ENCODE measurements at places on chromosomes 7 and 10. TPM values are rescaled to one million over a fixed set of nuclear protein-coding genes. Genes with fewer than 3 reads are reported as not detected.

DNA sequence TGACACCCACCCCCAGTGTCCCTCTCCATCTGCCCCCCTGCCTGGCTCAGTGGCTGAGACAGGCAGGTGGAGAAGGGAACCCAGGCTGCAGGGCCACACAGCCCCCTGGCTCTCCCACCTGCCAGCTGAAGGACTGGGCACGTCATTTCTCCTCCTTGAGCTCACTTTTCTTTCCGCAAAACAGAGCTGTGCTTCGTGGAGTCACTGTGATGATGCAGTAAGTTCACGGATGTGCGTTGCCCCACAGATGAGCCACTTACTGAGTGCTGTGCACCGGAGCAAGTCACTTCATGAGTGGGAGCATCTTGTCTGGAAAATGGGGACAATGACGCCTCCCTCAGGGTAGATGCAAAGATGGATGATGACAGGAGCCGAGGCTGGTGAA lies 2.7 kb downstream of the OPN4 start:
- peaks cover 37% of the 10 kb centered on the region for H3K27me3 ChIP-seq
- H3K4me1 ChIP-seq: peaks cover 5% of the 10 kb centered on the region
- no peak overlapping the region for H3K27ac ChIP-seq
- H3K4me3 ChIP-seq: no peak overlapping the region
- no peak for DNase-seq

- H3K4me3 ChIP-seq: no peak overlapping the region
- no peak overlapping the region for H3K27ac ChIP-seq
- H3K4me1 ChIP-seq: no peaks in the 10 kb centered on the region
These were observed 880.0 kb upstream of the LRRTM3 start for GRCh38 chr10:66045859-66046258.

Gene TMEM140
- total RNA-seq: 0.14 TPM

- no peaks in the 10 kb centered on the region for H3K4me1 ChIP-seq
- no peak overlapping the region for H3K4me3 ChIP-seq
- no peaks in the 10 kb centered on the region for H3K27me3 ChIP-seq
- no peak for DNase-seq
- H3K27ac ChIP-seq: no peak overlapping the region
These were observed 285.9 kb downstream of the DOCK4 start for GRCh38 chr7:111920329-111920728.

- no peak overlapping the region for H3K4me3 ChIP-seq
- no peak for DNase-seq
- peak overlapping the region; percentile 61 for H3K27ac ChIP-seq
- H3K36me3 ChIP-seq: peaks cover 39% of the 10 kb centered on the region
- peaks cover 23% of the 10 kb centered on the region for H3K4me1 ChIP-seq
These were observed 78.7 kb upstream of the SVIL start for GRCh38 chr10:29713450-29713849.

GRCh38 chr10:127322286-127322685 lies 125.9 kb upstream of the INSYN2A start:
- H3K4me3 ChIP-seq: no peak overlapping the region
- no peaks in the 10 kb centered on the region for H3K27me3 ChIP-seq
- H3K36me3 ChIP-seq: no peaks in the 10 kb centered on the region
- H3K4me1 ChIP-seq: no peaks in the 10 kb centered on the region
- H3K27ac ChIP-seq: no peak overlapping the region

Gene RBM20
- 23.3 TPM for total RNA-seq

Gene OR2A12
- not detected for total RNA-seq

Gene BEND7
- 40.7 TPM for total RNA-seq

- H3K4me3 ChIP-seq: peak overlapping the region; percentile 98
- no peaks in the 10 kb centered on the region for H3K27me3 ChIP-seq
- peaks cover 40% of the 10 kb centered on the region for H3K4me1 ChIP-seq
- H3K27ac ChIP-seq: peak overlapping the region; percentile 89
- peak; percentile 70 for DNase-seq
These were observed 593 bp downstream of the CDK13 start for GRCh38 chr7:39950473-39951225.

- H3K27me3 ChIP-seq: no peaks in the 10 kb centered on the region
- peaks cover 26% of the 10 kb centered on the region for H3K4me1 ChIP-seq
- H3K27ac ChIP-seq: peak overlapping the region; percentile 99
- H3K4me3 ChIP-seq: peak overlapping the region; percentile 38
- DNase-seq: no peak
- peaks cover 4% of the 10 kb centered on the region for H3K36me3 ChIP-seq
These were observed 743 bp upstream of the PYROXD2 start for GRCh38 chr10:98415731-98416119.

- no peak for DNase-seq
- H3K4me1 ChIP-seq: peaks cover 16% of the 10 kb centered on the region
- H3K27me3 ChIP-seq: peaks cover 4% of the 10 kb centered on the region
- H3K4me3 ChIP-seq: no peak overlapping the region
These were observed 115.4 kb upstream of the ADO start for GRCh38 chr10:62688971-62689700.

GRCh38 chr10:10552948-10553347 lies 464.7 kb upstream of the CELF2 start:
- H3K27me3 ChIP-seq: no peaks in the 10 kb centered on the region
- H3K4me3 ChIP-seq: no peak overlapping the region
- H3K36me3 ChIP-seq: no peaks in the 10 kb centered on the region

DNA sequence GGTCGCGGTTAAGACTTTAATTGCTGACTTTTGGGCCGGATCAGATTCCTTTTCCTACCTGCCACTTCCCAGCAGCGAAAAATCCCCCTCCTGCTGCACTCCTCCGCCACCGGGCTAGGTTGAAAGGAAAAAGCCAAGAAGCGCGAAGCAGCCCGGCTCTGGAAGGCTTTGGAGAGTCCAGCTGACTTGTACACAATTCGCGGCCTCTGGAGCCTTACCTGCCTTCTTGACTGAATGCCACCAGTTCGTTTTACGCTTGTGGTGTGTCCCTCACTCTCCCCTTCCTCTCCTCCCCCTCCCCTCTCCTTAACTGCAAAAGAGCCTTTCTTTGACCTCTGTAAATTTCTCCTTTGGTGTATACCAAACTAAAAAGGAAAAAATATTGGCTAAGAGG lies 2.7 kb upstream of the FEZF1 start:
- no peaks in the 10 kb centered on the region for H3K36me3 ChIP-seq
- H3K4me3 ChIP-seq: no peak overlapping the region

GRCh38 chr10:76001019-76001418 lies 569.6 kb downstream of the LRMDA start:
- peaks cover 13% of the 10 kb centered on the region for H3K4me1 ChIP-seq
- H3K36me3 ChIP-seq: no peaks in the 10 kb centered on the region
- no peak overlapping the region for H3K27ac ChIP-seq

Gene BHLHA15
- 1.0 TPM for total RNA-seq

- no peak overlapping the region for H3K27ac ChIP-seq
- H3K36me3 ChIP-seq: no peaks in the 10 kb centered on the region
- H3K27me3 ChIP-seq: peaks cover 70% of the 10 kb centered on the region
- H3K4me3 ChIP-seq: no peak overlapping the region
- no peaks in the 10 kb centered on the region for H3K4me1 ChIP-seq
These were observed 21.2 kb upstream of the BLOC1S2 start for GRCh38 chr10:100307684-100308083.

Gene ZPBP
- not detected for total RNA-seq

Gene BTRC
- 37.5 TPM for total RNA-seq

DNA sequence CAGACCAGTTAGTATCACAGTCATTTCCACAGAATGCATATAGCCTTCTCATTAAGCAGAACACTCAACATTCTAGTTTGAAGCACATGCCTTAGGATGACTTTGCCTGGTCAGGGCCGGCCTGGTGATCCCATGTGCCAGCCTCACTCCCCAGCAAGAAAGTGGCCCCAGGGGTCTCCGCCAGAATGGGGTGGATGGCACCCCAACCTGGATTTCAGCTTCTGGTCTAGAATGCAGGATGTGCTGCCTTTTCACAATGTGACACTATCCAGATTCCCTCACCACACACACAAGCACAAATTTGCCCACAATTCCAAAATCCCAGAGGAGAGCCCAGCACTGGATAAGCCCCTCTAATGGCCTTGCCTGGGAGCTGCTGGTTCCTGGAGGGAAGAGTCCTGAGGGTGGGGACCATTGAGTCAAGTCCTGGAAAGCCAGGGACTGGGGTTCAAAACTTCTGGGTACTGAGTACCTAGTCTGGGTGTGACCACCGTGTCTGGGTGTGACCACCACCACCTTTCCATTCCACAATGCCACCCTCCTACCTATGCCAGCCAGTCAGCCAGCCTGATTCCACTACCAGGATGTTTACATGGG lies 41.5 kb upstream of the GPAM start:
- no peak overlapping the region for H3K4me3 ChIP-seq
- no peak for DNase-seq
- no peak overlapping the region for H3K27ac ChIP-seq
- H3K4me1 ChIP-seq: no peaks in the 10 kb centered on the region
- H3K27me3 ChIP-seq: no peaks in the 10 kb centered on the region
- H3K36me3 ChIP-seq: no peaks in the 10 kb centered on the region

DNA sequence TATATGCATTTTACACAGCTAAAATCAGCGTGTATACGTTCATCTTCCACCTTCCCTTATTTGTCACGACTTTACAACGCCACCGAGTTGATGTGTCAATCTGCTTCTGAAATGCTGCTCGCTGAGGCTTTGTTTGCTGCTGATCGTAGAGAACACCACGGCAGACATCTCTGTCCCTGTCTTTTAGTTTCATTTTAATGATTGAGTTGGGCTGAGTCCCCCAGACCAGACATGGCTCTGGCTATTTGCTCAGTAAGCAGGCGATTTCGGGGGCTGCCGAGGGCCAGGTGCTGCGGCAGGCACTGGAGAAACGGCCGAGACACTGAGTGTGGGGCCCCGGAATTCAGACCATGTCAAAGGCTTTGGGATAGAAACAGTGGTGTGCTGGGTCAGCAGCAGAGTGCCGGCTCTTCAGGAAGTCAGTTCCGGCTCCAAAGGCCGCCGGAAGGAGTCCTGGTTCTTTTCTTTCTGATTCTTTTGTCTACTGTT lies 5.0 kb downstream of the LRRC27 start:
- DNase-seq: no peak
- H3K36me3 ChIP-seq: peaks cover 15% of the 10 kb centered on the region
- H3K27ac ChIP-seq: peak overlapping the region; percentile 10
- H3K4me3 ChIP-seq: peak overlapping the region; percentile 40
- peaks cover 27% of the 10 kb centered on the region for H3K4me1 ChIP-seq

GRCh38 chr7:82760074-82760473 lies 316.5 kb upstream of the CACNA2D1 start:
- no peaks in the 10 kb centered on the region for H3K27me3 ChIP-seq
- H3K4me3 ChIP-seq: no peak overlapping the region
- H3K4me1 ChIP-seq: peaks cover 16% of the 10 kb centered on the region
- H3K36me3 ChIP-seq: no peaks in the 10 kb centered on the region

GRCh38 chr10:132912713-132913558 lies 29.4 kb downstream of the CFAP46 start:
- no peaks in the 10 kb centered on the region for H3K27me3 ChIP-seq
- no peaks in the 10 kb centered on the region for H3K36me3 ChIP-seq
- peak; percentile 24 for DNase-seq
- no peak overlapping the region for H3K4me3 ChIP-seq
- peaks cover 5% of the 10 kb centered on the region for H3K4me1 ChIP-seq

DNA sequence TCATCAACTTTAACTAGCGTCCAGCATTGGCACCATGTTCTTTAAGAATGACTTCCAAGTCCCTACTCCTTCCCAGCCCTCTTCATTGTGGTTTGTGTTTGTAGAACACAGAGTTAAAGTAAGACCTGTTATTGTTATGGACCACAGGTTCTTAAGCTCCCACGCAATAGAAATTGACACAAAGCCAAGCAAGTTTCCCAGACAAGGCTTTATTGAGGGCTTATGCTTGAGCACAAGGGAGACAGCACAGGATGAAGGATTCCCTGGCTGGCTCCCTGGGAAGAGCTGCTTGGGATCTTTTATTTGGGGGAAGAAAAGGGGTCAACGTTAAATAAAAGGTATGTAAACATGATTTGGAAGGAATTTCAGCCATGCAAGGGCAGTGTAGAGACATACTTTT lies 44.3 kb upstream of the PRKCQ start:
- H3K27ac ChIP-seq: no peak overlapping the region
- no peak for DNase-seq
- H3K4me1 ChIP-seq: peaks cover 3% of the 10 kb centered on the region
- no peak overlapping the region for H3K4me3 ChIP-seq

GRCh38 chr7:123437447-123437995 lies 96.9 kb downstream of the IQUB start:
- H3K4me3 ChIP-seq: no peak overlapping the region
- no peak overlapping the region for H3K27ac ChIP-seq
- no peaks in the 10 kb centered on the region for H3K27me3 ChIP-seq
- DNase-seq: no peak
- peaks cover 4% of the 10 kb centered on the region for H3K4me1 ChIP-seq

DNA sequence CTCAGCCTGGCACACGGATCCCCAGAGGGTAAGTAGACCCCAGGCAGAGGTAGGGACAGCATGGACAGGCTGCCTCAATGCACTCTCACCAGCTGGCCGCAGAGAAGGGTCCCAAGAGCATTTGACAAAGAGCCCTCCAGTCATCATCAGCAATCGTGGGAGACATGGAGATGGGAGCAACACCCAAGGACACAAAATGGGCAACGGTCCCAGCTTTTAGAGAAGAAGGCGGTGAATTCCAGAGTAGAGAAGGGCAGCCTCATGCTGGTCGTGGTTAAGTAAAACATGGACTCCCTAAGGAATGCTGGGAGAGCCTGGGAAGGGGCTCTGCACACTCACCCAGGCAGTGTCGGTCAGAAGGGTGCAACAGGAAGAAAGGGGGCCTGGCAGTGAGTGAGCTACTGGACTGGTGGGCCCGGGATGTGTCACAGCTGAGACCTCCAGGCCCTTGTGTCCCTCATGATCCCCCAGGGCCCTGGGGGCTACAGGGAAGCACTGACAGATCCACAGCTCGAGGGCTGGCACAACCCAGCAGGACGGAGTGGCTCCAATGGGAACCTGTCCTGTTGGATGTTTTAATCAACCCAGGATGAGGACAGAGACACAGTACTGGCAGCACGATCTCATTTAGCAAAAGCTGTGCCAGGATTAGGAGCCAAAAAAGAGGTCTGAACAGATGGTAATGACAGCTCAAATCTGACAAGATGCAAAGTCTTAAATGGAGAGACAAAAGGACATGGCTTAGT lies 147.1 kb downstream of the NEURL1 start:
- H3K36me3 ChIP-seq: peaks cover 6% of the 10 kb centered on the region
- H3K27ac ChIP-seq: peak overlapping the region; percentile 17
- no peak overlapping the region for H3K4me3 ChIP-seq
- no peak for DNase-seq
- H3K4me1 ChIP-seq: peaks cover 17% of the 10 kb centered on the region
- no peaks in the 10 kb centered on the region for H3K27me3 ChIP-seq

- no peaks in the 10 kb centered on the region for H3K36me3 ChIP-seq
- no peak overlapping the region for H3K27ac ChIP-seq
- H3K27me3 ChIP-seq: no peaks in the 10 kb centered on the region
- H3K4me3 ChIP-seq: no peak overlapping the region
These were observed 159.9 kb downstream of the ZNF365 start for GRCh38 chr10:62534031-62534430.

- H3K36me3 ChIP-seq: no peaks in the 10 kb centered on the region
- no peak for DNase-seq
- no peak overlapping the region for H3K27ac ChIP-seq
- H3K27me3 ChIP-seq: peaks cover 1% of the 10 kb centered on the region
These were observed 5.5 kb downstream of the GIMAP6 start for GRCh38 chr7:150626696-150627095.
